ENCODE measurements at places on chromosomes 2 and 18.

DNA sequence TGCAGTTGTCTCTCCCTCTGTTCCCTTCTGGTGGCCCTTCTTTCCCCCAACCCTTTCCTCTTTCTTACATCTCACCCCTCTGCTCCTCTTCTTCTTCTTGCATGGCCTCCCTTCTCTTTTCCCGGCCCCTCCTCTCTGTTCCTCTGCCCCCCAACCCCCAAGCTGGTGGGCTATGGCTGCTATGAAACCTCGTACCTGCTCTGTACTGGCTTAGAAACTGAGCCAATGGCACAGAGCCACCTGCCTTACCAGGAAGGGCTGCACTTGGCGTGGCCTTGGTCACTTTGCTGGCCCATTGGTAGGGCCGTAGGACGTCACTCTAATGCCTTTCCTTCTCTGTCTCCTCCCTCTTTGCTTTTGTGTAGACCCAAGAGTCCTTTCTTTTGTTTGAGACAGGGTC is 78.9 kb downstream of the LRRFIP1 start:
- DNase-seq = no peak

DNA sequence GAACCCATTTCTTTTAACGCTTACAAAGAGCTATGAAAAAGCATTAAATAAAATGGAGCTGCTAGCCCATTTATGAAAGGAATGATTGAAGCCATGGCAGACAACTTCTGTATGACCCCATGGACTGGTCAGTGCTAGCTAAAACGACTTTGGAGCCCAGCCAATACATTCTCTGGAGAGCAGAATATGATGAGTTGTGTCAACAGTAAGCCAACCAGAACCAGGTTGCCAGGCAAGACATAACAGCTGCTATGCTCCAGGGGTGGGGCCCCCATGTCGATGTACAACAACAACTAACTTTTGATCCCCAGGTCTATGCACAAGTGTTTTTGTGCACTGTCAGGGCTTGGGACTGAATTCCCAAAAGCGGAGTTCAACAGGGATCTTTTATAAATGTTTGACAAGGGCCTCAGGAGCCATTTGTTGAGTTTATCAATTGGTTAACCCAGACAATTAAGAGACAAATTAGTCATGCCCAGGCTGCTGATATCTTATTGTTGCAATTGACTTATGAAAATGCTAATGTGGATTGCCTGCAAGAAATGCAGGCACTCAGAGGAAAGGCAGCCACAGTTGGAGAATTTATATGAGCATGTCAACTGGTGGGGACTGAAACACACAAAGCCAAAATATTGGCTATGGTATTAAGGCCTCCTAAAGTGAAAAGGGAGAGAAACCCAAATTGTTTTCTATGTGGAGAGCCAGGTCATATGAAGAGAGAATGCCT is 64.6 kb upstream of the MYO3B start:
- DNase-seq = peak; percentile 48

- peak; percentile 0 for DNase-seq
Observed at GRCh38 chr2:38615237-38615636, 12.5 kb upstream of the HNRNPLL start.

- DNase-seq = no peak
Observed at GRCh38 chr18:23068011-23068410, 67.3 kb upstream of the CABLES1 start.

GRCh38 chr2:121888189-121888557 is 132.7 kb downstream of the TSN start:
- DNase-seq = peak; percentile 51

DNA sequence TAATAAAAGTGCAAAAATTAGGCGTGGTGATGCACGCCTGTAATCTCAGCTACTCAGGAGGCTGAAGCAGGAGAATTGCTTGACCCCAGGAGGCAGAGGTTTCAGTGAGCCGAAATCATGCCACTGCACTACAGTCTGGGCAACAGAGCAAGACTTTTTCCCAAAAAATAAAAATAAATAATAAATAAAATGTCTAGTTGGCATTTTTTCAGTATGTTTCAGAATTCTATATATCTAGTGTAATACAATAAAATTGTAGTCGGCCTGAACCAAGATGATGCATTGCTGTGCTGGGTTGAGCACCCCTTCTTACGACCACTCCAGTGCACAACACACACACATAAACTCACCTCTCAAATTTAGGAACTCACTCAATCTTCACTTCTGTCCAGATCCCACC is 108.2 kb downstream of the XIRP2 start:
- no peak for DNase-seq

DNA sequence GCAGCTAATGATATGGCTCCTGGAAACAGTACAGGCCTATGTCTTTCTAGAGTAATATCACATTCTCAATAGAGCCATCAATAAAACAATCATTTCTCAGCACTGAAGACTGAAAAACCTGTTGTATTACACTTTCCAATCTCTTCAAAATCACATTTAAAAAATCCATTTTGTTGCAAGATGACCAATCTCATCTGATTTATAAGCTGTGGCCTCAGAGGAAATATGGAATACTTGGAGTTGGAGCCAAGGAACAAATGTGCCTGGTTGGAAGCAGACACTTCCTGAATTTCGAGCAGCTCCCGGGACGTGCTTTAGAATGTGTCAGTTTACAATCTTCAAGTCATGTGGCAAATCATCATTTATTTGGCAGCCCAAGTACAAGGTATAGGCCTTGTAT is 114.5 kb downstream of the ADCYAP1 start:
- DNase-seq = no peak

DNA sequence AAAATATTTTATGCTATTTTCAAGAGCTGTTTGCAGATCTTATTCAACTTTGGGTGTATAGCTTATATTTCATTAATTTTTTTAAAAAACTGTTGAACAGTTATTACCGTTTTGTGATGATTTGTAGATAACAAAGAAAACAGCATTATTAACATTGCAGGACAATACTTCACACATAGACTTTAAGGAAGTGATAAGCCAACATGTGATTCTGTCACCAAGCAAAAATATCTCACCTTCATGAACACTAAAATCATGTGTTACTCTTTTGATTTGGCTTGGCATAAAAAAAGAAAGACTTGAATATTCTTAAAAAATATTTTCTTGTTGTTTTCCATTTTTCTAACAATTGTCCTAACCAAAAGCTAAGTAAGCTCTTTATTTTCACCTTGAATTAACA is 33.0 kb downstream of the SLC35F5 start:
- DNase-seq = no peak

DNA sequence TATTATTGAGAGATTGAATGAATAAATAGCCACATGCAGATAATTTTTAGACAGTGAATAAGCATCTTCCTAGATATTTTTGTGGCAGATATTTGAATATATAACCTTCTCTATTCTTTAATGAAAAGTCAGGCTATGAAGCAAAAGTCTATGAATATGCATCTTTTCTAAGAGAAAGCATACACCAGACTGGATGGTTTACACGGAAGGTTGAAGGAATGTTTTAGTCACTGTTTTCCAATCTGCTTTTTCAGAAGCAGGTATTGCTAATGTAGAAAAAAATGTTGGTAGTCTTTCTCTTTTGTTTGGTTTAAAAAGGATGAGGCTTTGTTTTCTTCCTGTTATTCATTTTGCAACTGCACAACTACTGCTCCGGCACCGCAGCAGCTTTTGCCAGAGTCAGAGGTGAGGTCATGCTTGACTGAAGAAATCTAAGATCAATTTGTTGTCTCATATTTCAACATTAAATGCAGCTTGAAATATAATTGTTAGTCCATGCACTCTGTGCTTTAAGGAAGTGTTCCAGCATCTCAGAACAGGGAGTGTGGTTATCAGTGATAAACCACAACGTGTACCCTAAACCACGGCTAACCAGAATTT is 1540.8 kb upstream of the PIK3C3 start:
- DNase-seq = no peak
